SK-MEL-5 (cell line): ENCODE measurements at places on chromosomes 5 and 9. TPM values are rescaled to one million over a fixed set of nuclear protein-coding genes. Genes with fewer than 3 reads are reported as not detected.

CBY3 gene
- total RNA-seq = not detected in 2 replicates

DNA sequence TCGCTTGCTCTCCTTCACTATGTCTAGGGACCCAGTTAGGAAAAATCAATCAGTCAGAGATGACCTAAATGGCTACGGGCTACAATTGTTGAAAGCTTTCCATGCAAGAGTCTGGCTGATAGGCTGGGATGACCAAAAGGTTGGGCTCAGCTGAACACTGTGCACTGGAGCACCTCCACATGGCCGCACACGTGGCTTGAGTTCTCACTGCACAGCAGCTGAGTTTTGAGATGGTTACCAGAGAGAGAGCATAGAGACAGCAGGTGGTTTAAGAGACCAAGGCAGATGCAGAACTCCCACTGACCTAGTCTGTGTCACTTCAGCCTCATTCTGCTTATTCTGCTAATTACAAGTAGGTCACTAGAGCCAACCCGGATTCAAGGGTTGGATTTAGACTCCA, 2354.8 kb upstream of the C9orf72 start:
- DNase-seq = no peak

IDNK gene
- 3.7 and 5.4 TPM in 2 replicates for total RNA-seq

DNA sequence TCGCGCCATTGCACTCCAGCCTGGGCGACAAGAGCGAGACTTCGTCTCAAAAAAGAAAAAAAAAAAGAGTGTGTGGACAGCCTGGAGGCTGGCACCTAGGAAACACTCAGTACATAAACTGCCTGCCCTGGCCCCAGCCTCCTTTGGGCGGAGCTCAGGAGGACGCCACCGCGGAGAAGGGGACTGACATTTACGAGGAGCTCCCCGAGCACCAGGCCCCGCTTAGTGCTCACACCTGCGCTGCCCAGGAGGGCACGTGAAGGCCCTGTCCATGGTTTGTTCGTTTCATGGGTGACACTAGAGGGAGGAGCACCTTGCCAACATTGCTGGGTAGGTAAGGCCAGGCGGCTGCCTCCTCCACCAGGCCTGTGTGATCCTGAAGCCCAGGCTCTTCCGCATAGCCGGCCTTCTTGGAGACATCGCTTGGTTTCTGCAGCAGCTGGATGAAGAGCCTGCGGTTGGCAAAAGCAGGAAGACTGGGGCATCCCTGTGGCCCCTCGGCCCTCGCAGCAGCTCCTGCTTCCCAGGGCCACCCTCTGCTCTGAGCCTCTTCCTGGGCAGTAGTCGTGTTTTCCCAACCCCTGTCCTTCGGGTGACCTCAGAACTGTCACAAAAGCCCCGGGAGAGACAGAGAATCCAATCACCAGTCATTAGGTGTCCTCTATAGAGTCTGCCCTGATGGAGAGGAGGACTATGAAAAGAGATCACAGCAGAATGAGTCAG, 26.2 kb upstream of the LAMC3 start:
- no peak for DNase-seq

GRCh38 chr5:95424526-95424925, 33.4 kb downstream of the FAM81B start:
- DNase-seq = no peak

RNF183 gene
- total RNA-seq = not detected in 2 replicates

DNA sequence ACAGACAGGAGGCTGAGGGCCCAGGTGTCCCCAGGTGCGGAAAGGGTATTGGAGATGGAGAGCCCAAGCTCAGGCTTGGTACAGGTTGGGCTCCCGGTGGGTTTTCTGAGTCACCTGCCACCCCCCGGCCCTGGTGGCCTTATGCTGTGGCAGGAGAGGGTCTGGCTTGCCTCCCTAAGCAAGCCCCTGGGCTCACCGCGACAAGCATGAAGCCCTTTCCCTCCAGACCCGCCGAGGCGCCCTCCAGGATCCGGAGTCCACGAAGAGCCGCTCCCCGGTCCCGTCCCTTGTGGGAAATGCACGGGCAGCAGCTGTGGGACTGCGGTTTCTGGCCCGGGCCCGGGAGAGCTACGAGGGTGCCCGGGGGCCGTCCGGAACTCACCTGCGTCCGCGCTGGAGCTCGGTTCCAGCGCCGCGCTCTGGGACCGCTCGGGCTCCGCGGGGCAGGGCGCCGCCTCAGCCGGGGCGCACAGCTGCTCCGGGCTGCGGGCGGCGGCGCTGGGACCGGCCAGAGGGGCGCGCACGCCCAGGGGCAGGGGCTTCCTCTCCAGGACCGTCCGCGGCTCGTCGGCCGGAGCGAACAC, 757 bp downstream of the SAPCD2 start:
- no peak for DNase-seq

DNA sequence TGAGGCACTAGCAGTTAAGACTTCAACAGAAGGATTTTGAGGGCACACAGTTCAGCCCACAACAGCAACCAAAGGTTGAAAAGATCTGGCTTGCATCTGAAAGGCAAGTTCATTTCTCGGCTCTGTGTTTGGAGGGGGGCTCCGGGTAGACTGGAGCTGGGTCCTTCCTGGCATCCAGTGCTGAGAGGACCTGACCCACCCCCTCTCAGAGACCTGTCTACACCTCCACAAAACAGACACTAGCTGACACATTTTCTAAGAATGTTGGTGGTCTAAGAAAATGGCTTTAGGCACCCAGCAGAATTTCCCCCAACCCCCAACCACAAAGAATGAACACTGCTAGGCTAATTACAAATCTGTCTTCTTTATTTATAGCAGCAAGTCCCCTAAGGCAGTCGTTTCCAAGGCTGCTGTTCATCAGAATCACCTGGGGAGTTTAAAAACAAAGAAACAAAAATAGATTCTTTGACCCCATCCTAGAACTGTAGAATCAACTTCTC, 6.2 kb upstream of the PTCH1 start:
- no peak for DNase-seq

GRCh38 chr5:181127907-181128626, 2.9 kb downstream of the OR2V1 start:
- DNase-seq = no peak

DNA sequence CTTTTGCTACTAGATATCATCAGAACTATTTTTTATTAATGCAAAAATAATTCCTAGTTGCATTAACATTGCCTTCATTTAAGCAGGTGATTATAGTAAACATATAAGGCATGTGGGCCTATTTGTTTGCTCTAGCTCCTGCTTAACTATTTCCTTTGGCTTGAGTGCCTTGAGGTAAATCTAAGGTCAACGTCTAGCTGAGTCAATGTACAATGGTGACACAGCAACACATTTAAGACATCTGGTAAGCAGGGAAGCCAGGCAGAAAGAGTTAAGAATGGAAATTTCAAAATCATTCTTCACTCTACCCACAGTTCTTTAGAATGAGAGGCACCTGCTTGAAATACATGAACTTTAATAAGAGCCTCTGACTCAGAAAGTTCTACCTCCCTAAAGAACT, 111.9 kb upstream of the FST start:
- DNase-seq = no peak

- DNase-seq = no peak
These were observed 53.5 kb upstream of the TJP2 start for GRCh38 chr9:69120380-69121154.

FOXD4 gene
- 0.08 and 0.26 TPM in 2 replicates for total RNA-seq

GRCh38 chr5:137146402-137146890, 352.7 kb downstream of the SPOCK1 start:
- peak; percentile 91 for DNase-seq
